ACHN (cell line): ENCODE measurements at places on chromosomes 7 and 10.

DNA sequence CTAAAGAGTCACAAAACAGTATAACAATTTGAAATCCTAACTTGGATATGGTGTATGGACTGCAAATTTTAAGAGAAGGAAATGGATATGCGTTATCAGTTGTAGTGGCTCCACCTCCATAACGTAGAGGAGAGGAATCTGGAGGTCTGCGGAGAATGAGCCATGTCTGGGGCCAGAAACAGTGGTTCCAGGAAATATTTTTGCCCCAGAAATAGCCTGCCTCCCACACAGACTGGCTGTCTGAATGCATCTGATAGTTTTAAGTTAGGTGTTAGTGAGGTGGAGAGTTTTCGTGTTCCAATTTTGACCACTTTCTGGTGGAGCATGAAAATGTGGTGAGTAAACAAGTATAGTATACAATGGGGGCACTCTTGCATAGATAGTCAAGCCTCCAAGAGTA lies 1.6 kb downstream of the PHTF2 start:
- DNase-seq = no peak

- peak; percentile 87 for DNase-seq
Observed at GRCh38 chr10:74077416-74077815, 73.2 kb downstream of the AP3M1 start.

DNA sequence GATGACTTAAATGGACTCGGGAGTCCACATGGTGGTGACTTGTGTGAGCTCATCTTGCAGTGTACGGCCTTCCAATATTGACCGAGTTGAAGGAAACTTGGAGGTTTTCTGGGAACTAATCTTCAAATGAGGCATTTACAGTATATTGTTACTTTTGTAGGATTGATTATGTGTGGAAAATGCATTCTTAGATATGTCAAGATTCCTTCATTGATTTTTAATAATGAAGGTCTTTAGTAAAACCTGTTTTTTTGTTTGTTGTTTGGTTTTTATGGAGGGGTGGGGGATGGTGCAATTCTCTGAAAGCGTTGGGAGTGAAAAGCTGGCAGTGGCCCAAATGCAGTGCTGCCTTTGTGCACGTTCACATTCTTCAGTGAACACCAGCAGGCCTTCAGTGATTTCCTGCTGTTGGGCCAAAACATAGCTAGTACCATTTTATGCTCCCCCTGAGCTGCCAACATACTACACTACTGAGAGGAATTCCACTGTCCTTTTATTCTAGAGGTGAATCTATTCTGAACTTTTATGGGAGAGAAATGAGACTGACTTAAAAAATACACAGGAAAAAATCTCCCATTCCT lies 50.4 kb downstream of the CCNY start:
- DNase-seq = no peak

DNA sequence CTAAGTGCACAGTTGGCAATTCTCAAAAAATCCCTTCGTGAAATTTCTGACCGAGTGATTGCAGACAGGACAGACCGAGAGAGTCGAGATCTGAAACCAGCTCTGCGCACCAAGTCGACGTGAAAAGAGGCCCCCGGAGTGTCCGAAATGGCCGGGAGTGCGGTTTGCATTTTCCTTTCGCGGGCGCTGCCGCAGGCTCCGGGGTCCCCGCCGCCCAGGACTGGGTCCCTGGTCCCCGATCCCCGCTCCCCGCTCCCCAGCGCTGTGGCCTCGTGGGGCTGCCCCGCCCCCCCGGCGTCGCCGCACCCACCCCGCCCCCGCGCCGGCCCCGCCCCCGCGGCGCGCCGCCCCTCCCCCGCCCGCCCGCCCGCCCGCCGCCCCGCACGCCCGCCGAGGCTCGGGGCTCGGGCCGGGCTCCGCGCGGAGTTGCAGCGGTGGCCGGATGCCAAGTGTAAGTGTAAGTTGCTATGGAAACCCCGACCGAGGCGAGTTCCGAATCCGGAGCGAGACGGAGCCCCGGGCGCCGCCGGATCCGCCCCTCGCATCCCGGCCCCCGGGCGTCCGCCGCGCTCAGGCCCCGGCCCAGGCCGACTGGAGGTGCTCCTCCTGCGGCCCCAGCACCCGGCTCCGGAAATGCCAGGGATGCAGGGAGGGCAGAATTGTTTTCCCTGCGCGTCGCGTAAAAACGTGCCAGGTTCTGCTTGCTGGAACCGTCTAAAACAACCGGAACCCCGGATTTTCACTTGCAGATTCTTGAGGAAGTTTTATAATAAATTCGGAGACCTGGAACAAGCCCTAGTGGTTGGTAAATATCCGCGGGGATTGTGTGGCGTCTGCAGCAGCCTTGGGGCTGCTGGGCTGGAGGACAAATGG lies 4.6 kb downstream of the BMI1 start:
- peak; percentile 72 for DNase-seq
